ENCODE measurements at places on chromosomes 1 and 21.

- DNase-seq, result no peak
These were observed 1.0 kb upstream of the HP1BP3 start for GRCh38 chr1:20787840-20788795.

DNA sequence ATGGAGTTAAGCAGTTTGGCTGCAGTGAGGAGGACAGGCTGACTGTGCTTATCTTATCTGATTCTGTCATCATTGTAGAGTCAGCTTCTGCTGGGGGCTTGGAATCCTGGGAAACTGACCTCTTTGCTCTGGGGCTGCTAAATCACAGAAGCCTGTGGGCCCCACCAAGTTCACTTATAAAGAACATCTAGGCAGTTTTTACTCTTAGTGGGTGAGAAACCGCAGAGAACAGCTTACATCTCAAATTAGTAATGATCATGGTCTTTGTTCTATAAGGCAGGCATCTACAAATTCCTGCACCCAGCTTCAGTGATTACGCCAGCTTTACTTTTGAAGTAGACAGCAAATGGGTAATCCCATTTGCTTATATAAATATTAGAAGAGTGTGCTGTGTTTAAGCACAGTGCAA lies 75.7 kb downstream of the ZC3H11B start:
- no peak for DNase-seq

- DNase-seq, result no peak
These were observed 2.2 kb downstream of the TBX15 start for GRCh38 chr1:118985640-118986554.

- DNase-seq, result no peak
These were observed 12.4 kb upstream of the TMEM183A start for GRCh38 chr1:202994756-202995155.

DNA sequence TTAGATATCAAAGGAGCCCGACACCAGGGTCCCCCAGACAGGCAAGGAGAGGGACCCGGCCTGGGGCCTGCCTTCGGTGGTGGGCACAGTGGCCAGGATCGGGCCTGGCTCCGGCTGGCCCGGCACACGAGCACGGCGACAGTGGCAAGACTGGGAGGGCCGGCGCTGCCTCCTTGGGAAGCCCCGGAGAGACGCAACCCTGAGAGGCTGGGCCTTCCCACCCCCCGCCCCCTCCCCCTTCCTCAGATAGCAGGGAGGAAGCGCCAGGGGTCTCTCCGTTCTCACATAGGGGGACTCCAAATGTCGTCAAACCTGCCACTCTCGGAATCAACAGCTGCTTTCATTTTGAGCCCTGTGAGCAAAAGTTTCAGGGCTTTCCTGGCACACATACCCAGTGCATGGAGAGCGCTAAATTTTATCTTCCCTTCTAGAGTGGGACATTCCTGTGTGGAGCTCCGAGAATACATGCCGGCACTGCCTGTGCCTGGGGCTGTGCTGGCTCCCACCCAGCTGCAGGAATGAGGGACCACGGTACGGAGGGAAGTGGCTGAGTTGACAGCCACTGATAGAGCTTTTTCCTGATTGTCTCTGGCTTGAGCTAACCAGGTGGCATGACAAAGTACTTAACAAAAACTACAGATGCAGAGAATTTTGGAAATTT lies 62.4 kb downstream of the CD247 start:
- no peak for DNase-seq

- no peak for DNase-seq
These were observed 690 bp downstream of the RRP1 start for GRCh38 chr21:43790010-43790524.

- no peak for DNase-seq
These were observed 8.9 kb downstream of the PLA2G2F start for GRCh38 chr1:20147846-20148570.

DNA sequence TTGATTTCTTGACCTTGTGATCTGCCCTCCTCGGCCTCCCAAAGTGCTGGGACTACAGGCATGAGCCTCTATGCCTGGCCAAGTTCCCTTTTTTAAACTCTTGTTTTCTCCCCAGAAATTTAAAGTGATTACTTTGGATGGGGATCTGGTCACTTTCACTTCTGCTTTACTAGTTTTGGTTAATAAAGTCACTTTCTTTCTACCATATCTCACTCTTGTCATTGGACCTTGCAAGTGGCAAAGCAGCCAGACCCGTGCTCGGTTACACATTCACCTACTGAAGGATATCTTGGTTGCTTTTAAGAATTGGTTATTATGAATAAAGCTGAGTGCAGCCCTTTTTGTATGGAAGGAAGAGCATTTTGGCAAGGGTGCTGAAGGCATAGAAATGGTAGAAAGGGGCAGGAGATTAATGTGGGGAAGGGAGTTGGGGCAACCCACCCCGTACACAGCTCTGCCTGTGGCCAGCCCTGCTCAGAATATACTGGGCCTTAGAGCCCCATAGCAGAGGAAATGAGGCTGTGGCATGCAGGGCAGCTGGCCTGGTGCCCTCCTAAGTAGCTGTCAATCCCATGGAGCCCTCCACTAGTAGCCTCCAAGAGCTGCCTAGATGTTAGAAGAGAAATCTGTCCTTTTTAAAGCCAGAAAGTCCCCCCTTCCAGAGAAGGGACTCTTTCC lies 40.7 kb downstream of the CD2 start:
- no peak for DNase-seq

- DNase-seq, result no peak
These were observed 62.8 kb downstream of the IRF2BP2 start for GRCh38 chr1:234546890-234547788.

- no peak for DNase-seq
These were observed 363.8 kb downstream of the DISC1 start for GRCh38 chr1:231990388-231990787.

DNA sequence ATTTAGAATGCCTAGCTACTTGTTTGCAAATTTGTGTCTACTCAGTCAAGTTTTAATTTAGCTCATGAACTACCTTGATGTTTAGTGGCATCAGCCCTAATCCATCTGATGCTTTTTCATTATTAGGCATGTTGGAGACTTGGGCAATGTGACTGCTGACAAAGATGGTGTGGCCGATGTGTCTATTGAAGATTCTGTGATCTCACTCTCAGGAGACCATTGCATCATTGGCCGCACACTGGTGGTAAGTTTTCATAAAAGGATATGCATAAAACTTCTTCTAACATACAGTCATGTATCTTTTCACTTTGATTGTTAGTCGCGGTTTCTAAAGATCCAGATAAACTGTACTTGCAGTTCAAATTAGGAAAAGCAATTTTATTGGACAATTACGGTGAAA lies 7.6 kb downstream of the SOD1 start:
- no peak for DNase-seq

GRCh38 chr1:60428127-60428526 lies 354.6 kb upstream of the C1orf87 start:
- no peak for DNase-seq

- DNase-seq, result no peak
These were observed 1.4 kb upstream of the TUT4 start for GRCh38 chr1:52554267-52554640.

DNA sequence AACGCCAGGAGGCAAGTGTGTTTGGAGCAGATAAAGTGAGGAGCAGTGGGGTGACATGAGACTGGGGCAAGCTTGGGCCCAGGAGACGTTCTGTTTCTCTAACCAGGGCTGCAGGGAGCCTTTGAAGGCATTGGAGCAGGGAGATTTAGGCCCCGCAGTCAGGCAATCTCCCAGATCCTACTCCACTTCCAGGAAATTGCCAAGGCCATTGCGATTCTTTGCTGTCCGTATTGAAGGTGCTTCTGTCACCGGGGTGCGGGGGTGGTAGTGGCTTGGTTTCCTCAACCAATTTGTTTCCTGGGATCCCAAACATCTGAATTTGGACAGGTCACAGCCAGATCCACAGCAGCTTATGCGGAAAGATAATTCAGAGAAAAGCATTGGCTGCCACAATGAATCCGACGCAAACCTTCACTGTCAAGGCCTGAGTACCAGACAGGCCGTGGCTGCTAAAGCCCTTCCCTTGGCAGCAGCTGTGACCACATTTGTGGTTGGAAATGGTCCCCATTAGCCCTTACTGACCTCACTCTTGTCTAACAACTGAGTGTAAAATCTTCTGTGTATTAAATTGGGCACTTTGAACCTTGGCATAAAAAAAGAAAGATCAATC lies 385.6 kb downstream of the PTPRU start:
- DNase-seq, result no peak

DNA sequence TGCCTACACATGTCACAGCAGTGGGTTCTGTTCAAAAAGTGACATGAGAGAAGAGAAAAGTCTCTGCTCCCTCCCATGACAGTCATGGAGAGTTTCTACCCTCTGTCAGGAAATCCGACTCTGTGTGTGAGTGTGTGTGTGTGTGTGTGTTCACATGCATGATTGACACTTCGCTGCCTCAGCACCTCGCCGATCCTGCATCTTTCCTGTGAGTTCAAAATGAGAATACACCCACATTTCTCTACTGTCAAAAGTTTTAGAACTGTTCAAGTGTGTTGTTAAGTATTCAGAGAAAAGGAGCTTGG lies 46.2 kb upstream of the COX20 start:
- no peak for DNase-seq

- no peak for DNase-seq
These were observed 9.3 kb downstream of the C1QB start for GRCh38 chr1:22662318-22662717.

DNA sequence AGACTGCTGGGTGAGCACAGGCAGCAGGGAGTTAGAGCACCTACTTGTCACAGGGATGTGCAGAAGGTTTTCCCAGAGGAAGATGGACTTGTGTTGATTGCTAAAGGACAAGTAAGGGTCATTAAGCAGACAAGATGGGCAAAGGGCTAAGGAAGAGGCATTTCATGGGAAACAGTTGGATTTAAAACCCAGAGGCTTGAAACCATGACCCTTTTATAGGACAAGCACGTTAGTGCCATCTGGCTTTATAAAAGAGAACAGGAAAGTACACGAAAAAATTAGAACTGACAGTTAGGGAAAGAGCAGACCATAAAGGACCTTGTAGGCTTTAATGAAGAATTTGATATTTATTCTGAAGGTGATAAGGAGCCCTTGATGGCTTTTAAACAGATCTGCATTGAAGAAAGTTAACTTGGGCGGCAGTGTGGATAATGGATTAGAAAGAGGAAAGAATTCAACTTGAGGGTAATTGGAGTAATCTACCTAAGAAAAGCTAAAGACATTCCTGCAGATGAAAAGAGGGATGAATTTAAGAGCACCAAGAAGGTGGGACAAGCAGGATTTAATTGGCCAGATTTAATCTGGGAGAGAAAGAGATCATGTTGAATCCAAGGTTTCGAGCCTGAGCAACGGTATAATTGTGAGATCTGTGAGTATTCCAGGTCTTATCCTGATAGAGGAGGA lies 68.6 kb downstream of the ZC3H11B start:
- DNase-seq, result no peak

DNA sequence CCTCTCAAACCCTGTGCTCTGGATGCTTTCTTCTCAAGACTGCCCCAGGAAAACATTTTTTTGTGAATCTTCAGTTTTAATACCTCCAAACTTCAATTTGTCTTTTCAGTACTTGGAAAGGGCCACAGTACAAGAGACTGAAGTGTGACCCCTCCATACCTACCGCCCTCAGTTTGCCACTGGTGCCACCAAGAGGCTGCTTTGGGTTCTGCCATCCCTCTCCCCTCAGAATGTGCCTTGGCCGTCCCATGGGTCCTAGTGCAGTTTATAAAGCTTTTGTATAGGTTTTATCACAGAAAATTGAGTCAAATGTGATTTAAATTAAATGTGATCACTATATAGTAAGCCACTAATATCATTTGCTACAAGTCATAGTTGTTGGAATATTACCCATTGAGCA lies 60.8 kb upstream of the PGD start:
- DNase-seq, result no peak

DNA sequence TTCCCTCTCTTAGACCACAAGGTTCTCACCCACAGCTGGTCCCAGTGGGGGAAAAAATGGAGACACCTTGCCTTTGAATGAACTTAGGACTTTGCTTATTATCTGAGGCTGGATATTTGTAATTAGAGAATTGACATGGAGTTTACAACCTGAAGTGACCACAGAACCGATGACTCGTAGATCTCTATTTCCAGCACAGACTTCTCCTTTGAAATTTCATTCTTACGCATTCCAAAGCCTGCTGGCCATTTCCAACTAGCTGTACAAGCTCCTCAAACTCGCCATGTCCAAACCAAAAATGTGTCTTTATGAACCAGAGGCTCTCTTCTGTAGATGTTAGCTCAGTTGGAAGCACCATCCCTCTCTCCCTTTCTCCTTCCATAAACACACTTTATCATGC lies 12.0 kb downstream of the RAB7B start:
- no peak for DNase-seq

DNA sequence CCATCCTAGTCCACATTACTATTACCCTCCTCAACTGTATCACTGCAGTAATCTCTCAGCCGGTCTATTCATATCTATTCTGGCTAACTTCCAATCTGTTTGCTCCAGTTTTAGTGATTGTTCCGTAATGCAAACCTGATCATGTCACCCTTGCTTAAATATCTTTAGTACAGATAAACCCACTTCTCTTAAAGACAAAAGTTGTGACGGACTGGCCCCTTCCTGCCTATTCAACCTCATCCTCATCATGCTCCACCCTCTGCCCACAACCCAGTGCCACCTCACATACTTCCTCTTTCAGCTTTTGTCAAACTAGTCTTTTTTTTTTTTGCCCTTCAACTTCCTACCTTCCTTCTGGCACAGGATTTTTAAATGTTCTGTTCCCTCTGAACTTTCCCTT lies 2.8 kb upstream of the C1orf162 start:
- DNase-seq, result peak; percentile 50

DNA sequence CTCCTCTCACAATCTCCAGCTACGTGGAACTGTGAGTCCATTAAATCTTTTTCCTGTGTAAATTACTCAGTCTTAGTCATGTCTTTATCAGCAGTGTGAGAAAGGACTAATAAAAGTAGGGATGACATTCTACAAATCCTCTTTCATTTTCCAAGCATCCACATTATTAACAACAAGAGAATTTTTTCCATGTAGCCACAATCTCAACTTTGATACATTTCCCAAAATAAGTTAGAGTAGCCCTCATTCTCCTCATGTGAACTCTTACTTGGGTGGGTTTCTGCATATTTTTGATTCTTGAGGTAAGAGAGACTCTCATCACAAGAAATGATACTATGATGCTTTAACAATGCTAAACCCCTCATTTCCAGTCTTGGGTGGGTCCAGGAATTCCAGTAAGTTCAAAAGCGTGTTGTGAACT lies 52.8 kb downstream of the TNFSF18 start:
- DNase-seq, result no peak

DNA sequence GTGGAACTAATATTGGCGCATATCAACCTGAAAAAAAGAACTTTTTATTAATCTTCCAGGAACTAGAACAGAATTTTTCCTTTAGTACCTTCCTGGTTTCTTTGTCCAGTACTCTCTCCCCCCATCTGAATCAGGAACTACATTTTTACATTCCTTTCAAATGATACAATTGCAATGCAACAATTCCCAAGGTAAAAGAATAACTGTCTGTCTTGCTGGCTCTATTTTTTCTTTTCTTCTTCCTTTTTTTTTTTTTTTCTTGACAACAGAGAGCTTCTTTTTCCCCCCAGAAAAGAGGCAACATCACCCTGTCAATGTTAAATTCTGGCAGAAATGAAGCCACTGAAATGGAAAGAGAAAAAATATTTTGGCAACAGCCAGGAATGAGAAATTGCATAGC lies 4.5 kb upstream of the CD101 start:
- DNase-seq, result no peak

All from activated CD4-positive, CD25-positive, alpha-beta regulatory T cell (primary cell).